ENCODE measurements at places on chromosomes 5 and 9.

DNA sequence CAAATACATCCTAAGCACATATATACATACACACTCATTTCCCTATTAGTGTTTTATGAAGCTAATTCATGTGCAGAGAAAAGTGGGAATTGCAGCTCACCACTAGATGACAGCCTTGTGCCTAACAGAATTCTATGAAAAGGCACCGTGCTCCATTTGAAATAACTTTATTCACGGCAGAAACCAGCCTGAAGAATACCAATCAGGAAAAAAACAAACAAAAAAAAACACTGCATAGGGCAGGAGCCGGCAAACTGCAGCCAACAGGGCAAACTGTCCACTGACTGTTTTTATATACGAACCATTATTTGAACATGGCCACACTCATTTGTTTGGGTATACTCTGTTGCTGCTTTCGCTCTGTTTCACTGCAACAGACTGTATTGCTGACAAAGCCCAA lies 33.6 kb downstream of the ERMP1 start:
- DNase-seq: no peak

DNA sequence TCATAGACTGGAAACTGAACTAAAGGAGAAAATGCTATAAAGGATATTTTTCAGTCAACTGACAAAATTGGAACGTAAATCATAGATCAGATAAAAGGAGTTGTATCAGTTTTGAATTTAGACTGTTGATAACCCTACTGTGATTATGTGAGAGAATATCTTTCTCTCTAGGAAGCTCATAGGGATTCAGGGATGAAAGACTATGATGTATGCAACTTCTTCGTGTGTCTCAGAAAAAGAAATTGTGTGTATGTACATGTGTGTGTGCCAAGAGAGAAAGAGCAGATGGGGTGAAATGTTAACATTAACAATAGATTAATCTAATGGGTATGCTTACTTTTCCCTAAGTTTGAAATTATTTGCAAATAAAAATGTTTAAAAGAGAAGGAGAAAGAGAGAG lies 30.7 kb upstream of the C5orf58 start:
- DNase-seq: no peak

DNA sequence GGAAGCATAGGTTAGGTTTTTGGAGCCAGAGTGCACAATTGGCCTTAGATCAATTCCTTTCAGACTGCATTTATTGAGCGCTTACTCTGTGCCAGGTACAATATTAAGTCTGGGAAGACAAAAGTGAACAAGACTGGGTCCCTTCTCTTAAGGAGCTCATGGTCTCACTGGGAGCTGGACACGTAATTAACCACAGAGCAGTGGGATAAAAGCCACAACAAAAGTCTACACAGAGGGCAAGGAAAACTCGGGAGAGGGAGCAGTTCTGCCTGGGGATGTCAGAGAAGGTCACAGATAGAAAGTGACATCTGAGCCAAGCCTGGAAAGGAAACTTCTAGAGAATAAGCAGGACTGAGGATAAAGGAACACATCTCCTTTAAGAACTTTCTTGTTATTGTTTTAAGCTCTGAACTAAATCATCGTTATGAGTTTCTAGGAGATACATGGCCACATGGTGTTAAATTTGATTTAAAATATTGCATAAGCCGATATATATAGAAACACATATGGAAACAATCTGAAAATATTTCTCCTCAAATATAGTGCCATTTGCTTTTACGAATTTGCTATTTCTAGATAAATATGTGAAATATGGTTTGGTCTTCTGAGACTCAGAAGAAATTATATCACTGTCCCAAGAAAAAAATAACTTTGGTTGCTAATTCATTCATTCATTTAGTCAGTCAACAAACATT lies 40.1 kb upstream of the PDE8B start:
- DNase-seq: no peak

DNA sequence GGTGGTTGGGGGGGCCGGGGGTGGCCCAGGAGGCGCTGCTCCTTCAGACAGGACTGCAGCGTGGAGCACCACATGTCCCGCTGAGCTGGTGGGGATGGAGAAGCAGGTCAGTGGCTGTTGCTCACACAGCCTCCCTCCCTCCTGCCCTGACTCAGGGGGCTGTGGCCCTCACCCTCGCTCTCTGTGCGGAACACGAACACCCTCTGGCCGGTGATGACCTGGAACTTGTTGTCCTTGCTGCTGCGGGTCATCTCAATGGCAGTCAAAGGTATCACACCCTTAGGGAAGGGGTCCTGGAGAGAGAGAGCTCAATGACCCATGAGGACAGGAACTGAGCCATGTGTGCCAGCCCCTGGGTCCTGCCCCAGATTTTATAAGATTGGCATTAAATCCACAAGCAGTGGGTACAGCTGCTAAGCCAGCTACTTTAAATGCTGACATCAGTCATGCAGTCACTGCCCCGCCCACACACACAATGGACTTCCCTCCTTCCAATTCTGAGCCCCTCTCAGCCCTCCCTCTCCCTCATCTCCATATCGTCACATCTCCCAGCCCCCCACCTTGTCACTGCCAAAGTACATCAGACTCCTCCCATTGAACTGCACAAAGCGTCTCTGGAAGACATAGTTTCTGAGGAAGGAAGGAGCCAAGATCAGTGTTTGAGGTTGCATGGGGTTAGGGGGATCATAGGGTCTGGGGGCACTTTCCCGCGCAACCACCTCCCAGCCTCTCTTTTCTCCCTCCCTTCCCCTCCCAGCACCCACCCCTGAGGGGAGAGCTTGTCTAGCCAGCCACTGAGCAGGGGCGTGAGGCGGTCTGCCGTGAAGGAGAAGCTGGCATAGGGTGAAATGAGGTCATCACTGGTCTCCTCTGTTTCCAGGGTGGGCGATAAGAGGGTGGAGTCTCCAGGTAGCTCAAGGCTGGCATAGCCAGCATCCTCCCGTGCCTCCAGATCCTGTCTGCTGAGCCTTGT lies 8.9 kb downstream of the ARAP3 start:
- DNase-seq: no peak

- no peak for DNase-seq
Observed at GRCh38 chr5:149617760-149618306, 36.5 kb downstream of the ARHGEF37 start.

GRCh38 chr5:9774472-9775079 lies 144.4 kb upstream of the TAS2R1 start:
- no peak for DNase-seq
